ENCODE measurements at places on chromosomes 3 and 15. TPM values are rescaled to one million over a fixed set of nuclear protein-coding genes. Genes with fewer than 3 reads are reported as not detected.

Gene NGLY1
- 34.1 TPM for total RNA-seq

Gene MKRN3
- total RNA-seq: 0.37 TPM

Gene STXBP5L
- under 0.01 TPM for total RNA-seq

Gene GPR62
- 0.12 TPM for total RNA-seq

Gene GUCA1C
- total RNA-seq: not detected

Gene CDHR4
- 0.12 TPM for total RNA-seq

Gene IGSF11
- total RNA-seq: not detected

Gene ABHD10
- total RNA-seq: 73.8 TPM

Gene ULK4
- 10.6 TPM for total RNA-seq

Gene LCTL
- total RNA-seq: 0.33 TPM

Gene HLTF
- 58.2 TPM for total RNA-seq

Measured in uterine smooth muscle cell (primary cell).